ENCODE measurements at places on chromosomes 2 and 18. TPM values are rescaled to one million over a fixed set of nuclear protein-coding genes. Genes with fewer than 3 reads are reported as not detected.

Gene DLGAP1
- total RNA-seq = 0.12 TPM

Gene NRP2
- total RNA-seq = 159 TPM

Gene EHD3
- total RNA-seq = 22.1 TPM

Gene TRAPPC12
- total RNA-seq = 57.3 TPM

Gene PLEK
- under 0.01 TPM for total RNA-seq

Gene EFR3B
- total RNA-seq = 0.87 TPM

Gene CCDC138
- 7.4 TPM for total RNA-seq

Gene GALNT13
- total RNA-seq = 0.87 TPM

Gene CRYGD
- not detected for total RNA-seq

Gene REG3G
- total RNA-seq = not detected

Gene XIRP2
- total RNA-seq = 1.2 TPM

Gene RAX
- total RNA-seq = not detected

Gene CSRNP3
- 1.9 TPM for total RNA-seq

Gene HSPD1
- total RNA-seq = 383 TPM

Gene CCDC93
- total RNA-seq = 30.9 TPM

Gene FRZB
- total RNA-seq = 0.12 TPM

Gene PLEKHH2
- total RNA-seq = 11.7 TPM

Gene PCARE
- not detected for total RNA-seq

Gene SERPINB5
- not detected for total RNA-seq

Gene UNC80
- total RNA-seq = not detected

Gene PSMA8
- total RNA-seq = not detected

Gene CCDC148
- total RNA-seq = 0.66 TPM

Gene FMNL2
- total RNA-seq = 35.4 TPM

Gene C2orf66
- 0.12 TPM for total RNA-seq

Gene SLC4A3
- 9.5 TPM for total RNA-seq

Gene GPR155
- 3.5 TPM for total RNA-seq

Gene GCKR
- 0.22 TPM for total RNA-seq

Gene PREB
- 46.4 TPM for total RNA-seq

Gene PASK
- total RNA-seq = 5.2 TPM

Gene SOX11
- 0.66 TPM for total RNA-seq

Gene B3GNT7
- 0.11 TPM for total RNA-seq

Gene DSG4
- not detected for total RNA-seq

Gene HAAO
- 0.25 TPM for total RNA-seq

Gene RESP18
- total RNA-seq = not detected

Gene PLCL1
- 1.9 TPM for total RNA-seq

Gene SPATA3
- not detected for total RNA-seq

Gene ARHGEF4
- 6.3 TPM for total RNA-seq

Gene PDE11A
- 0.33 TPM for total RNA-seq

Gene KIAA2012
- not detected for total RNA-seq

Gene PSD4
- total RNA-seq = 5.1 TPM

Gene FKBP7
- total RNA-seq = 53.5 TPM

Gene SLC5A7
- not detected for total RNA-seq

Gene OR6B2
- not detected for total RNA-seq

Gene SLC9A4
- total RNA-seq = not detected

Gene ZSWIM2
- total RNA-seq = 0.62 TPM

Gene IL1F10
- not detected for total RNA-seq

Gene CLIP4
- total RNA-seq = 110 TPM

Gene RUFY4
- total RNA-seq = not detected

Gene HOXD13
- 7.5 TPM for total RNA-seq

Gene UPP2
- total RNA-seq = not detected

Gene SP3
- 192 TPM for total RNA-seq

Gene CFC1
- total RNA-seq = not detected
